Activated CD8-positive, alpha-beta T cell treated with anti-CD3 and anti-CD28 coated beads, Interleukin-2, amount 10 ng/mL, durations not matched to agents 7 days and 5 days (primary cell): ENCODE measurements at places on chromosomes 3 and 15.

DNA sequence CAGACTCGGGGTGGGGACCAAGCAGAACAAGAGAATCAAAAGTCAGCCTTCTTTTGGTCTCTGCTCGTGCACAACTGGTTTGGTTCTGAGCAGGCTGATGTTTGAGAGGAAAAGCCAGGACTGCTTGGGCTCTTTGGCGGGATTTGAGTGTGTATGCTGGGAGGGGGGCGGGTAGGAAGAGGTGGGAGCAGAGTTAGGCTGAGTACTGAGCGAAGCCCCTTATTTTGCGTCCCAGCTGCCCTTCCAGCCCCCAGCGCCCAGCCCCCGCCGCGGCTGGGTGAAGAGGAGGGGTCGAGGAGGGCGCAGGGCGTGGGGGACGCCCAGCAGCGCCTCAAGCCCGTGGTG, 153.5 kb upstream of the GOLIM4 start:
- DNase-seq, result no peak

GRCh38 chr15:27045796-27046195, 74.8 kb downstream of the GABRG3 start:
- no peak for DNase-seq

- peak; percentile 17 for DNase-seq
Measured at GRCh38 chr15:88465633-88466224, 1.5 kb downstream of the MRPL46 start.

- DNase-seq, result no peak
Measured at GRCh38 chr15:93852761-93853160, 378.6 kb upstream of the MCTP2 start.

DNA sequence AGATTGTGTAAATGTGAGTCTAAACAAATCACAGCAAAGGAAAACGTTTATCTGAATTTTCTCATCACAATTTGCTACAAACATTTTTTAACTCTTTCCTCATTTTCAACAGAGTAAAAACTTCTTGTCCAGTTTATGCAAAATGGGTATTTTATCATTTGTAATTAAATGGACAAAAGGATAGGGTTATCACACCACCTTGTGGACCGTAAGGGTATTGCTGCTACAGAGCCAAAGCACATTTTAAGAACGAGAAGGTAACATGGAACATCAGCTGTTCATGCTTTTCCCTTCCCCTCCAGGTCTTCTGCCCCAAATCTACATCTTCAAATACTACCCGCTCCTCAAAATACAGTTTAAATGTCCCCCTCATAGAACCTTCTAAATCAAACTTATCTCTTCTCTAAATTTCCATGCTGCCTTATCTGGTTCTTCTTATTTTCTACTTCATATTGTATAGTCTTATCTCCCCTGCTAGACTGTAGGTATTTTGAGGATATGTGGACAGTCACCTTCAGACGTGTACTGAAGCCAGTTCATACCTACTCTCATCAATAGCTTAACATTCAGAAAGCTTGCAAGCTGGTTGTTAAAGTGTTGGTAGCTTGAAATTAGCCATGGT, 12.8 kb upstream of the SETMAR start:
- peak; percentile 49 for DNase-seq

- peak; percentile 40 for DNase-seq
Measured at GRCh38 chr3:4584456-4585249, 91.5 kb downstream of the ITPR1 start.

DNA sequence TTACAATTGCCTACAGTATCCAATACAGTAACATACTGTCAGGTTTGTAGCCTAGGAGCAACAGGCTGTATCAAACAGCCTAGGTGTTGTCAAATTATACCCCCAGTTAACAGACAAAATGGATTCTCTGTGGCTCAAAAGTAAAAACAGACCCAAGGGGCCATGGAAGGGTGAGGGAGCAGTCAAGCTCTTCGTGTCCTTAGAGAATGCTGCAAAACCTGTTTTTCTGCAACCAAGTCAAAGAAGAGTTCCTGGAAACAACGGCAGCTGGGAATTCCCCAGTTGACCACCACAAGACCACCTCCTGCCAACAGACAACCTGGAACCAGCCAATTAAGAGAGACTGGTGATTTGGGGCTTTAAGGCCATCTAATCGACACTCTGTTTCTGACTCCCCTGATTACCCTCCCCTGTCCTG, 11.1 kb upstream of the THUMPD3 start:
- DNase-seq, result no peak

DNA sequence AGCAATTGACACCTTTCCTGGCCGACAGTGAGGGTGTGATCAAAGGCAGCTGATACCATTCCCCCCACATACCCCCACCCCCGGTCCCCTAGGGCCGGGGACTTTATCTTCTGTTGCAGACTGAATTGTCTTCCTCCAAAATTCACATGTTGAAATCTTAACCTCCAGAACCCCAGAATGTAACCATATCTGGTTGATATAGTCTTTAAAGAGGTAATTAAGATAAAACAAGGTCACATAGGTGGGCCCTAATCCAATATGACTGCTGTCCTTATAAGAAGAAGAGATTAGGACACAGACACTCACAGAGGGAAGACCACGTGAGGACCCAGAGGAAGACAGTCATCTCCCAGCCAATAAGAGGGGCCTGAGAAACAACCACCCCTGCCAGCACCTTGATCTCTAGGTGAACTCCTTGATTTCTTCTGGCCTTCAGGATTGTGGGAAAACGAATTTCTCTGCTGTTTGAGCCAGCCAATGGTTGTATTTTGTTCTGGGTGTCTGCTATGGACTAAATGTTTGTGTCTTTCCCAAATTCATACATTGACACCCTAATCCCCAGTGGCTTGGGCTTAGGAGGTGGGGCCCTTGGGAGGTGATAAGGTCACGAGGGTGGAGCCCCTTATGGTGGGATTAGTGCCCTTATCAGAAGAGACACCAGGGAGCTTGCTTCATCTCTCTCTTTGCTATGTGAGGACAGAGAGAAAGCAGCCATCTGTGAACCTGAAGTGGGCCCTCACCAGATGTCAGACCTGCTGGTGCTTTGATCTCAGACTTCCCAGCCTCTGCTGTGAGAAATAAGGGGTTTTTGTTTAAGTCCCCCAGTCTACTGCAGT, 144.0 kb downstream of the CHSY1 start:
- DNase-seq, result no peak

DNA sequence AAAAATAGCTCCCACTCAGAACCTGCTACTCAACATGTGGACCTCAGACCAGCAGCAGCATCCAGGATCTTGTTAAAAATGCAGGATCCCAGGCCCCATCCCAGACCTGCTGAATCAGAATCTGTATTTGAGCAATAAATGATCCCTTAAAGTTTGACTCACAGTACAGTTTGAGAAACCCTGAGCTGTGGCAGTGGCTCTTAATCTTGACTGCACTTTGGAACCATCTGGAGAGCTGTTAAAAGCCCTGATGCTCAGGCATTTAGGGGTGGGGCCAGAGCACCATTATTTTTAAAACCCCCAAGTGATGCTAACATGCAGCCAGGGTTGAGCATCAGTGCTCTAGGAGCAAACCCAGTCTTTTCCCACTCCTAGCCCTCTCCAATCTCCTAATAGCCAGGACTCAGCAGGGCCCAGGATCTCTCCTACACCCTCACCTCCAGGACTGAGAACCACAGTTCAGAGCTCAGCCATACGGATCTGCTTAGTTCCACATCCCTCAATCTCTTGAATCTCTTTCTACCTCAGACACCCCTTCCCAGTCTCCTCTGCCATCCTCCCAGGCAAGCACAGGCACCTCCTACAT, 10.2 kb downstream of the RFTN1 start:
- no peak for DNase-seq

- no peak for DNase-seq
Measured at GRCh38 chr3:98433764-98434163, 29.2 kb upstream of the OR5K1 start.

- no peak for DNase-seq
Measured at GRCh38 chr3:126523745-126524428, at the start of gene CHST13. Gene CHST13 (plus strand): TSS chr3:126524155. CDS start chr3:126524333, 178 bp downstream.
